Activated naive CD8-positive, alpha-beta T cell treated with anti-CD3 and anti-CD28 coated beads, Interleukin-2, amount 10 ng/mL, durations not matched to agents 7 days and 5 days (primary cell): ENCODE measurements at places on chromosomes 3 and 15.

DNA sequence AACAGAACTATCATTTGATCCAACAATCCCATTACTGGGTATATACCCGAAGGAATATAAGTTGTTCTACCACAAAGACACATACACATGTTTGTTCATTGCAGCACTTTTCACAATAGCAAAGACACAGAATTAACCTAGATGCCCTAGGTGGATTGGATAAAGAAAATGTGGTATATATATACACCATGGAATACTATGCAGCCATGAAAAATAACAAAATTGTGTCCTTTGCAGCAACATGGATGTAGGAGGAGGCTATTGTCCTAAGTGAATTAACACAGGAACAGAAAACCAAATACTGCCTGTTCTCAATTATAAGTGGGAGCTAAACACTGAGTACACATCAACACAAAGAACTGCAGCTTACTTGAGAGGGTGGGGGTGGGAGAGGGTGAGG, 142.5 kb downstream of the IL20RB start:
- DNase-seq = no peak

- DNase-seq = no peak
These were observed 269.2 kb downstream of the PDCD6IP start for GRCh38 chr3:34067536-34068051.

GRCh38 chr3:156761713-156762451, 64.3 kb upstream of the LEKR1 start:
- DNase-seq = no peak

DNA sequence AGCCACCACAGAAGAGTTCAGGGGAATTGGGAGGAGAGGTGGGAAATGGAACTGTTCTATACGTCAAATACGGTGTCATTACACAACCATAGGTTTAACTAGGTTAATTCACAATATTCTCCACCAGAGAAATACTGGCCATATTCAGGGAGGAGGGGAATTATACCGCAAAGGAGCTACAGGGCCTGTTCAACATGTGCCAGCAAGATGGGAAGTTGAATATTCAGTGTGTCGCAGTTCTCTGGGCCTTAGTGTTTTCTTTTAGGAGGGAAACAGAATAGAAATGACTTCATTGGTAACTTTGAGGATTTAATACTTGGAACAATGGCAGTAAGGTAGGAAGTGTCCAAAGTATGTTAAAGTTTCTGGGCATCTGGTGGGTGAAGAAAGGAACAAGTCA, 18.0 kb upstream of the FBXW12 start:
- no peak for DNase-seq
